GM12892 (cell line): ENCODE measurements at places on chromosomes 5 and 9.
A peak's percentile ranks its signal among the peaks of the same experiment; 100 is the strongest.

- no peak for DNase-seq
Observed at GRCh38 chr9:22423566-22423965, 23.1 kb upstream of the DMRTA1 start.

DNA sequence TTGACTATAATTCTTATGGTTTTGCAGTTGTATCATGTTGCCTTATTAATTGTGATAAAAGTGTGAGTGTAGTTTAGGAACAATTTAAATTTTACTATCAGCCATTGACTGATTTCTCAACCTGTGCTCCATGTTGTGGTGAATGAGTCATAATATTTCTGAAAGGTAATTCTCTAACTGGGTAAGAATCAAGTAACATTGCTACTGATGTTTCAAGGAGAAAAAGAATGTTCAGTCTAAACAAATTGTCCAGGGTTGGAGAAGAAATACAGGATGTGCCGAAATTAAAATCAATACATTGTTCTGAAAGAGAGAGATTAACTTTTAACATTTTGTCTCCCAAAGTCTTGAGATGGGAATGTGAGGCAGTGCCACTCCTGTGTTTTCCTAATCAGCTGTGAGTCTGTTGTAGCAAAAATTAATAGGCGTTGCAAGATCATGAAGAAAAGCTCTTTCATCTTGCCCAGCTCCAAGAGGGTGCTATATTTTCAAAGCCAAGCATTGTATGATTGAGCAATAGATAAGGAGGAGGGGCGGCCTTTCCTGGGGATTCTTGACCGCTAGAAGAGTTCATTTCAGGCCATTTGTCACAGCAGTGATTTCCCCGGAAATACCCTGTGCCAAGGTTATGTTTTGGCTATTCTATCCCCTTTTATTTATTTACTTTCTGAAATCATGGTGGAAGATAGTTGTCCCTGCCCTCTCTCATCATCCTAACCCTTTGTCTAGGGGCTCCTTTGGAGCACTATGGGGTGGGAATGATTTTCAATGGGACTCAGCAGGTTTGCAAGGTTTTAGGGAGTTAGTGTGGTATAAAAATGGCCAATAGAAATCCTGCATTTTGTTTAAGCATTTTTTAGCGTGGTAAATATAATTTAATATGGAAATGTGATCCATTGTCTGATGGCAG, 151.6 kb downstream of the FOCAD start:
- DNase-seq = no peak

GRCh38 chr5:66595756-66596635, at the start of gene MAST4:
Gene MAST4 (plus strand): TSS chr5:66596393. CDS start chr5:66596656, 263 bp downstream.
- DNase-seq = peak; percentile 85

DNA sequence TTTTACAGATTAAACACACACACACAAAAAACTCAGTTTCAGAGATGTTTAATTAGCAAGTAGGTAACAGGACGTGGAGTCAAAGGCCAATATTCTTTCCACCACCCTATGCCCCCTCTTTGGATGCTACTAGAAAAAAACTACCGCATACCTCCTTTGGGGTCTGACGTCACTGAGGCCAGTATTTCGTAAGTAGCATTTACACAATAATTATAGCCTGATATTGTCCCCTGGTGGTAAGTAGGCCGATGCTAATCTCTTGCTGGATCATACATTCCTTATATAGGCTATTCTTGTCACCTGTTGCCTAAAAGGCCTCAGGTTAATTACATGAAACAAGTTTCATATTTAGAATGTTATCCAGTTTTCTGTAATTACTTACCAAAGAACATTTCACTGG, 21.0 kb upstream of the SMARCA2 start:
- DNase-seq = no peak
